ENCODE measurements at places on chromosomes 7 and 10. TPM values are rescaled to one million over a fixed set of nuclear protein-coding genes. Genes with fewer than 3 reads are reported as not detected.
A peak's percentile ranks its signal among the peaks of the same experiment; 100 is the strongest.

The CUEDC2 gene
- total RNA-seq, result 64.5 TPM

GRCh38 chr10:70399177-70399576 is 4.8 kb upstream of the EIF4EBP2 start:
- H3K4me3 ChIP-seq, result no peak overlapping the region
- no peaks in the 10 kb centered on the region for H3K36me3 ChIP-seq
- H3K27ac ChIP-seq, result no peak overlapping the region
- no peaks in the 10 kb centered on the region for H3K27me3 ChIP-seq

DNA sequence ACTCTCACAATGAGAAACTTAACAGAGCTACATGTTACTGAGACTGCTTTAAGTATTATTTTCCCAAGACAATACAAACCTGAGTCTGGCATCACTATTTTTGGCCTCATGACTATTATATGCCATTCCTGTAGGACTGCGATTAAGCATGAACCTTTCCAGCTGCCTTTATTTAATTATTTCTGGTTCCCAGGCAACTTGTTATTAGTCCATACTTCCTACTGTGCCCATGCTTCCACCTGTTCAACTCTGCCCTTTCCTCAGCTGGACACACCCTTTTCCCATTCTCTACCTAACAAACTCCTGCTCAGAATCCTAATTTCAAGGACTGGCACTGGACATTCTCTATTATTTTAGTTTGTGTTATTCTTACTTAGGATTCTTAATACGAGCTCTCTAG is 8.1 kb upstream of the CROT start:
- DNase-seq, result no peak
- H3K4me1 ChIP-seq, result peaks cover 7% of the 10 kb centered on the region
- H3K27ac ChIP-seq, result no peak overlapping the region
- H3K36me3 ChIP-seq, result peaks cover 28% of the 10 kb centered on the region
- H3K4me3 ChIP-seq, result no peak overlapping the region
- H3K27me3 ChIP-seq, result no peaks in the 10 kb centered on the region

The SPDYE1 gene
- not detected for total RNA-seq

The TMEM213 gene
- total RNA-seq, result not detected

DNA sequence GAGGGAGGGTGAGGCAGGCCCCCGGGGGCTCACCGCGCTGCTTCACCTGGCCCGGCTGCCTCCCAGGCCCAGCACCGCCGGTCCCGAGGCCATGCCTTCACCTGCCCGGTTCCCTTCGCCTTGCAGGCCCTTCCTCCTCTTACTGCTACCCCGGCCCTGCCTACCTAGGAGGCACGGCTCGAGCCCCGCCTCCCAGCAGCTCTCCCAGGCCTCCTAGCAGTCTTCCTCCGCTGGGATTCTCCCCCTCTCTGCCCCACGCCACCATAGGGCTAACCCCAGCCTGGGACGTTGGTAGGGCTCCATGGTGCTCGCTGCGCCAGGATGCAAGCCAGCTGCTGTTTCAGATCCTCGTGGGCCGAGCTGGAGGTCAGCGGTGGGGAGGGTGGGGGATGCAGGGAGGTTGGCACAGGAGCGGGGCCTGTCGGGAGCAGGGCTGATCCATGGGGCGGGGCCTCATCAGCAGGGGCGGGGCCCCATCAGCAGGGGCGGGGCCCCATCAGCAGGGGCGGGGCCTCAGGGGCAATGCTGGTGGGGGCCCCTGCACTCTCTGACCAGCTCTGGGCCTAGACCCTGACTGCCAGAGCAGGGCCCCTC is 63.3 kb downstream of the RASGEF1A start:
- H3K27ac ChIP-seq, result no peak overlapping the region
- no peaks in the 10 kb centered on the region for H3K36me3 ChIP-seq
- H3K4me3 ChIP-seq, result no peak overlapping the region

The AKR1C8 gene
- total RNA-seq, result not detected

- peak; percentile 21 for DNase-seq
- no peak overlapping the region for H3K27ac ChIP-seq
- no peaks in the 10 kb centered on the region for H3K36me3 ChIP-seq
Observed at GRCh38 chr10:60390224-60390626, 550 bp upstream of the ANK3 start.

The TUBB8 gene
- total RNA-seq, result not detected

The STEAP4 gene
- total RNA-seq, result not detected

GRCh38 chr7:101114492-101114891 is 12.4 kb upstream of the SERPINE1 start:
- H3K27me3 ChIP-seq, result no peaks in the 10 kb centered on the region
- no peaks in the 10 kb centered on the region for H3K36me3 ChIP-seq
- DNase-seq, result no peak
- no peak overlapping the region for H3K4me3 ChIP-seq

DNA sequence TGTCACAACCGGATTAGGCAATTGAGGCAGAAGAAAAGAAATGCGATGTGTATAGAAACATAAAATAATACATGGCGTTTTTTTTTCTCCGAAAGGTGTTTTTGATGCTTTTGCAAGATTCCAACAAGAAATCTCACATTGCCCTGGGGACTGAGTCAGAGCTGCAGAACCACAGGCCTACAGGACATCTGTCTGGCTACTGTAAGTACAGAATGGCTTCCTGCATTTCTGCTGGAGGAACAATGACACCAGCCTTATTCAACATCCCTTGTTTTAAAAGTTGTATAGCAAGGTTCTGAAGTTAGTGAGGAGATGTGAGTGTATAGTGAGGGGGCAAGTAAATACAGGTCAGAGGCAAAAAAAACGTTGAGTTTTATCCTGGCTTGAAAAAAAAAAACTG is 256.4 kb downstream of the ABCA13 start:
- DNase-seq, result peak; percentile 19
- H3K27me3 ChIP-seq, result no peaks in the 10 kb centered on the region
- H3K27ac ChIP-seq, result peak overlapping the region; percentile 17

The WNT8B gene
- total RNA-seq, result not detected

GRCh38 chr10:43961523-43962345 is 313.1 kb upstream of the ZNF32 start:
- DNase-seq, result no peak
- H3K4me1 ChIP-seq, result no peaks in the 10 kb centered on the region
- peaks cover 35% of the 10 kb centered on the region for H3K27me3 ChIP-seq
- H3K4me3 ChIP-seq, result no peak overlapping the region
- H3K36me3 ChIP-seq, result no peaks in the 10 kb centered on the region

GRCh38 chr7:28192786-28193585 is 12.4 kb upstream of the JAZF1 start:
- H3K4me1 ChIP-seq, result no peaks in the 10 kb centered on the region
- H3K36me3 ChIP-seq, result no peaks in the 10 kb centered on the region
- DNase-seq, result no peak
- H3K27me3 ChIP-seq, result peaks cover 12% of the 10 kb centered on the region

- H3K4me3 ChIP-seq, result no peak overlapping the region
- no peak overlapping the region for H3K27ac ChIP-seq
- DNase-seq, result no peak
- peaks cover 12% of the 10 kb centered on the region for H3K4me1 ChIP-seq
Observed at GRCh38 chr10:104941662-104942061, 300.6 kb downstream of the SORCS3 start.

The IGFBP3 gene
- total RNA-seq, result 164 TPM

DNA sequence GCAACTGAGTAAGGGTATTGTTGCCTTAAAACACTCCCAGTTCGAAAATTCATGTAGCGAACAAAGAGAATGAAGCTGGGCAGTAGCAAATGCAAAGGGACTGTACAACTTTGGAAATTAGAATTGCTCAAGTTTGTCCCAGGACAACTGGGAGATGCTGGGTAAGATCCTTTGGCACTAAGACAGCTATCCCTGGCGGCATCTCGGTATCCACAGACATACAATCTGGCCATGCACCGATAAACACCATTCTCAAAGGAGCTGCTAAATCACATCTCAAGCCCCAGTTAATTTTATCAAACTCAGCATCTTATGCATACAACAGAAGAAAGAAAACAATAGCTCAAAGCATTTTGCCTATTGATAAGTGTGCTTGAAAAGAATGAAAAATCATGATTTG is 177.3 kb downstream of the AMPH start:
- no peaks in the 10 kb centered on the region for H3K4me1 ChIP-seq
- no peak for DNase-seq
- H3K27me3 ChIP-seq, result peaks cover 29% of the 10 kb centered on the region
- H3K36me3 ChIP-seq, result no peaks in the 10 kb centered on the region
- no peak overlapping the region for H3K4me3 ChIP-seq

The OPN4 gene
- not detected for total RNA-seq

The CNNM1 gene
- total RNA-seq, result not detected

- no peak for DNase-seq
- no peak overlapping the region for H3K4me3 ChIP-seq
- H3K27ac ChIP-seq, result no peak overlapping the region
- no peaks in the 10 kb centered on the region for H3K27me3 ChIP-seq
- H3K36me3 ChIP-seq, result no peaks in the 10 kb centered on the region
Observed at GRCh38 chr7:26393818-26394217, 102.2 kb downstream of the SNX10 start.

- H3K27me3 ChIP-seq, result no peaks in the 10 kb centered on the region
- DNase-seq, result peak; percentile 83
- peaks cover 31% of the 10 kb centered on the region for H3K4me1 ChIP-seq
- H3K4me3 ChIP-seq, result peak overlapping the region; percentile 36
- no peaks in the 10 kb centered on the region for H3K36me3 ChIP-seq
- peak overlapping the region; percentile 85 for H3K27ac ChIP-seq
Observed at GRCh38 chr10:36469585-36469984, 655.8 kb upstream of the ANKRD30A start.

The DDC gene
- 0.64 TPM for total RNA-seq

The LRIT1 gene
- total RNA-seq, result not detected

GRCh38 chr7:24685708-24686107 is 71.6 kb downstream of the GSDME start:
- H3K27ac ChIP-seq, result no peak overlapping the region
- H3K4me1 ChIP-seq, result peaks cover 5% of the 10 kb centered on the region
- DNase-seq, result no peak

- H3K27me3 ChIP-seq, result no peaks in the 10 kb centered on the region
- H3K27ac ChIP-seq, result no peak overlapping the region
- H3K36me3 ChIP-seq, result no peaks in the 10 kb centered on the region
- no peak overlapping the region for H3K4me3 ChIP-seq
Observed at GRCh38 chr7:75691793-75692543, 46.8 kb downstream of the HIP1 start.

- H3K4me3 ChIP-seq, result no peak overlapping the region
- no peaks in the 10 kb centered on the region for H3K27me3 ChIP-seq
- DNase-seq, result no peak
- no peaks in the 10 kb centered on the region for H3K4me1 ChIP-seq
- H3K27ac ChIP-seq, result no peak overlapping the region
- no peaks in the 10 kb centered on the region for H3K36me3 ChIP-seq
Observed at GRCh38 chr10:78868456-78868855, 200.3 kb upstream of the ZMIZ1 start.

DNA sequence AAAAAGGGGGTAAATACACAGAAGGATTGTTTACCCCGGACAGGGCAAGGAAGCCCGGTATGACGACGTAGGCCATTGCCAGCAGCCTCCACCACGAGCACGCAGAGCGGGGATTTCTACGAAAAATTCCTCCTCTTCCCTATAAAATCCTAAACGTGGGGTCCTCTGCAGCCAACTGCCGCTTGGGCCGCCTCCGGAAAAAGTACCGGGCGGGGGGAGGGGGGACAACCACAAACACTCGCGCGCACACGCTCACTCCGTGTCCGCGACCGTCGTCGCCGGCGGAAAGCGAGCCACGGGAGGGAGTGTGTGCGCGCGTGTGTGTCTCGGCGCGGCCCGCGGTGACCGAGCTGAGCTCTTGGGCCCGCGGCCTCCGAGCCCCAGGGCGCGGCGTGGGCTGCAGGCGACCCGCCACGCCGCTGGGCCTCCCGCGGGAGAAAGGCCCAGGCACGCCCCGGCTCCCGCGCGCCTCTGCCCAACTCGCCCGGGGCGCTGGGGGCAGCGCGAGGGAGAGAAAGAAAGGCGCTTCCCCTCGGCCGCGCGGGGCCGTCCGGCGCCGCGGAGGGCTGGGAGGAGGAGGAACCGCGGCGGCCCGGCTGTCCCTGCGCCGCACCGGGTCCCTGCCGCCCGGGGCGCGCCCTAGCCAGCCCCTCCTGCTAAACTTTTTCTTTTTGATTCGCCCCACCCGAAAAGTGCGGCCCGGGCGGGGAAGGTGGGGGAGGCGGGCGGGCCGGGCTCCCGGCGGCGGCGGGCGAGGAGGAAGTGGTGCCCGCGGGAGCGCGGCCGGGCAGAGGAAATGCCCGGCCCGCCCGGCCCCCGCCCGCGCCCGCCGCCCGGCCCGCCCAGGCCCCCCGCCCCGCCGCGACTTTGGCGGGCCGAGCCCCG is 1.5 kb downstream of the CTBP2 start:
- peaks cover 31% of the 10 kb centered on the region for H3K4me1 ChIP-seq
- peak overlapping the region; percentile 92 for H3K27ac ChIP-seq
- H3K27me3 ChIP-seq, result no peaks in the 10 kb centered on the region
- DNase-seq, result peak; percentile 47
